ENCODE measurements at places on chromosomes 4 and X.

DNA sequence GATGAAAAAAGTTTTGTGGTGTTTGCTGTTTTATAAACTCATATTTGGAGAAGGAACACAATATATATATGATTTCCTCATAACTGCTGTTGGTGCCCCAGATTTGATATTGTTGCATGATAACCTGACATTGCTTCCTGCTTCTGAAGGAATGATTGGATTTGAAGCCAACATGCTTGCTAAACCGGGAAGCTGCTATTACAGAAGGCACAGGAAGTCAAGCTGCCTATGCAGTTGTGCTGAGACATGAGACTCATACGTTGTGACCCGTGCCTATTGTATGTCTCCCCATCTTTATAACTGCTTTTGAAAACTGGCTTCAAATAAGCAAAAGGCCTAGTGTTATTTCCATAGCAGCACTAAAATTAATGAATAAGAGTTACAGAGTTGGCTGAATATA, 32.9 kb downstream of the GAB1 start:
- no peak for DNase-seq

- no peak for DNase-seq
Observed at GRCh38 chr4:157459785-157460184, 239.3 kb downstream of the GRIA2 start.

DNA sequence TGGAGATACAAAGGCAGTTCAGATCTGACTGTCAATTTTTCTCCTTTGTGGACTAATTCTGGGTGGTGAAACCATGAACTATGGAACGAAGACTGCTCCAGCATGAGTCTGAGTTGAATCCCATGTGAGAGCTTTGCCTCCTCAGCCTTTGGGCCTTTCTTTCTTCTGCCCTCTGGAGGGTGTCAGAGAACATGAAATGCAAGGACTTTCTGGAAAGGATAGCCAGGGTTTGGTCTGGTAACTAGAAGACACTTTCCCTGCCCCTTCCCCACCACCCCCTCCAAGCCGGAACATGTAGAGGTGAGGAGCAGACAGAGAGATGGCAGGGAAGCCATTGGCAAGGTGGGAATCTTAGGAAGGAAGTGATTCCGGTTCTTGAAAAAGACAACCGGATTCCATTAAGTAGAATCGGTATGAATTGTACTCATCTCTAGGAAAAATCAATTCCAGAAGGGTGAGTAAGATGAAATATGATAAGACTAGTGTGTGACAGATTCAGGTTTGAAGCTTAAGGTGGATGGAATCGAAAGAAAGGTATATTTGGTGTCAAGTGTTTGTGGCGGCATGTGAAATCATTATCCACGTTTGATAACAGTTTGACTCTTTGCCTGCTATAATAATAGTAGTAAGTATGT, 19.0 kb downstream of the FHL1 start:
- no peak for DNase-seq

DNA sequence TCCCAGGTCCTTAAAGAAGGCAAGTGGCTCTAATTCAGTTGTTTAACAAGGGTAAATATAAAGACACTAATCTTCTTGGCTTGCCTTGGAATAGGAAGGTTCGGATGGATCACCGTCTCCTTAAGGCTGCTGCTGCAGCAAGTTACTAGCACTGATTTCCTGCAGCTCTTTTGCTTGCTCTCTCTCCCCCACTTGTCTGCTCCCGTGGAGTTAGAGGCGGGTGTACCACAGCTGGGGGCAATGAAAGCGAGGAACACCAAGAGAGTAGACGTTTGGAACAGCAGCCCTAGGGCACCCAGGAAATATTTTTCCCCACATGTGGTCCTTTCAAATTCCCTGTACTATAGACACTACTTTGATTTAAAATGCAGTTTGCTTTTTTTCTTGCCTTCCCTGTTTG, 202.2 kb downstream of the SH2D1A start:
- no peak for DNase-seq

- no peak for DNase-seq
Observed at GRCh38 chr4:185290018-185290607, 80.7 kb downstream of the SNX25 start.

DNA sequence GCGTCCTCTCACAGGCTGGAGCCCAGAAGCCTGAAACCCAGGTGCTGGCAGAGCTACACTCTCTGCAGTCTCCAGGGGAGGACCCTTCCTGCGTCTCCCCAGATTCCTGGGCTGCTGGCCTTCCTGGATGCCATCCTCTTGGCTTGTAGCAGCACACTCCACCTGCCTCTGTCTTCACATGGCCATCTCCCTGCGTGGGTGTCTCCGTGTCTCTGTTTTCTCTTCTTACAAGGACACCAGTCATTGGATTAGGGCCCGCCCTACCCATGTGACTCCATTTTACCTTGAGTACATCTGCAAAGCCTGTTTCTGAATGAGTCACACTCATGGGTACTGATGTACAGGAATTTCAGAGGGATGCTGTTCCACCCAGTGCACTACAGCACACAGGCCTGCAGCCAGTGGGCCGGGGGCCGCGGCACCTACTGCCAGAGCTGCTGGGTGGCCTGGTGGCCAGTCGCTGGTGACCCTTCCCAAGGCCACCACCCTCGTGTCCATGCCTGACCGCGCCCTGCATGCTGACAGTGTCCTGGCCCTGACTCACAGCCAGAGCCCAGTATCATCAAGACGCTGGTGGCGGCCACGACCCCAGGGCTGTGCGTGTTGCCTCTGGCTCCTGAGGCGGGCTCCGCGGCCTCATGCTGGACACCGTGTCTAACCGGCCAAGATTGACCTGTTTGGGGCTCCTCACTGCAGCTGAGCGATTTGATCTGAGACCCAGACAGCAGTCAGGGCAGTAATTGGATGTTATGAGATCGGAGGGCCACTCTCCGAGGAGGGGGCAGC, 63.6 kb upstream of the NKX1-1 start:
- no peak for DNase-seq

- DNase-seq = no peak
Observed at GRCh38 chr4:112038861-112039260, 106.4 kb upstream of the FAM241A start.

DNA sequence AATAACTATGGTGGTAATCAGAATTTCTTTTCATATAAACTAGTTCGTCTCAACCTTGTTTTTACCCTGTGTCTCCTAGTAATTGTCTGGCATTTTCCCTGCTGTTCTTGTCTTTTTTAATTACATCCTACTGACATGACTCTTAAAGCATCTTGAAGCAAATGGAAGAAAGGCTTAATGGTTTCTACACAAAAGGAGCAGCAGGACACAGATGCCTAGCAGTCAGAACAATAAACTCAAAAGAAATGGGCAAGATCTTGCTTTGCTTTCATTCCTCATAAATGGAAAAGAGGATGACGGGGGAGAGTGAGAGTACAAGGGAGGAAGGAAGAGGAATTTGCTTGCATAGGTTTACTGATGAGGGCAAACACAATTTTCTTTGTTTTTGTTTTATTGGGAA, 293.2 kb upstream of the EMCN start:
- no peak for DNase-seq

- DNase-seq = no peak
Observed at GRCh38 chrX:105837232-105837631, 14.9 kb downstream of the NRK start.

DNA sequence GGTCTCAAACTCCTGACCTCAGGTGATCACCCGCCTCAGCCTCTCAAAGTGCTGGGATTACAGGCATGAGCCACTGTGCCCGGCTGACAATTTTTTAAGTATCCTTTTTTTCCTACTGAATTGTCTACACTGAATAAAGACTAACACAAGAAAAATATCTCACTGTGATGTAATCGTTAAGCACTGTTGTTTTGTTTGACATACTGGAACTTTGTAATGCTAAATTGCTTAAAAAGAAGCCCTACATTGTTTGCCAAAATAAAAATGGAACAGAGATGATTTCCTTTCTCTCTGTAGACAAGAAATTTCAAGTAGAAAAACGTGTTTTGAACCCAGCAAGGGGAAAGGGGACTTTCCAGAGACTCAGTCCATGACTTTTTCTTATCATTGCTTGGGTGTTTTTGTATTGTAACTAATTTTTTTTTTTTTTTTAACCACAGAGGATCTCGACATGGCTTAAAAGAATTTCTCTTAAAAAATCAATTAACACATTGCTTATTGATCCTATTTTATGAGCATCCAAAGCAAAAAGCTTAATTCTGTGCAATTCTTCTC, 74.9 kb downstream of the TMEM156 start:
- DNase-seq = no peak

- no peak for DNase-seq
Observed at GRCh38 chr4:90145319-90145718, 18.1 kb downstream of the CCSER1 start.

- DNase-seq = no peak
Observed at GRCh38 chr4:7457201-7458065, 22.7 kb upstream of the PSAPL1 start.

- DNase-seq = peak; percentile 26
Observed at GRCh38 chrX:103831803-103832544, at the start of gene RAB9B. RAB9B (minus strand) TSS chrX:103832257; CDS start chrX:103825784, 6,473 bp downstream.

DNA sequence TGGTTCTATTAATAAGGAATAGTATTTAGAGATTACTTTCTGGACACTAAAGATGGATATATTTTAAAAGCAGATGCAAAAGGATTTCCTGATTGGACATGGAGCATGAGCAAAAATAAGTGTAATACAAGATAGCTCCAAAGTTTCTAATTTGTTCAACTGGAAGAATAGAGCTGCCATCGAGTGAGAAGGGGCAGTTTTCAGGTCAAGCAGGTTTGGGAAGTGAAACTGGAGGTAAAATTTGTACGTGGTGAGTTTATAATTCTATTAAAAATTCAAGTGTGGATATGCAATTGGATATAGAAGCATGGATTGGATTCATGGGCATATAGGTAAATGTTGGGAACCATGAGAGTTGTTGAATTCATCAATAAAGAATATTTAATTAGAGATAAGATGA, 31.8 kb downstream of the PRDM8 start:
- no peak for DNase-seq

DNA sequence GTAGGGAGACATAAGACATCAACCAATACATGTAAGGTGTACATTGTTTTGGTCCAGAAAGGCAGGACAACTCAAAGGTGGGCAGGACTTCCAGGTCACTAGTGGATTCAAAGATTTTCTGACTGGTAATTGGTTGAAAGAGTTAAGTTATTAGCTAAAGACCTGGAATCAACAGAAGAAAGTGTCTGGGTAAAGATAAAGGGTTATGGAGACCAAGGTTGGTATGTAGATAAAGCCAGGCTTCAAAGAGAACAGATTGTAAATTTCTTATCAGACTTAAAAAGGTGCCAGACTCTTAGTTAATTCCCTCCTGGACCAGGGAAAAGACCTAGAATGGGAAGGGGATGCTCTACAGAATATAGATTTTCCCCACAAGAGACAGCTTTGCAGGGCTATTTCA, 28.3 kb upstream of the GAB1 start:
- no peak for DNase-seq

DNA sequence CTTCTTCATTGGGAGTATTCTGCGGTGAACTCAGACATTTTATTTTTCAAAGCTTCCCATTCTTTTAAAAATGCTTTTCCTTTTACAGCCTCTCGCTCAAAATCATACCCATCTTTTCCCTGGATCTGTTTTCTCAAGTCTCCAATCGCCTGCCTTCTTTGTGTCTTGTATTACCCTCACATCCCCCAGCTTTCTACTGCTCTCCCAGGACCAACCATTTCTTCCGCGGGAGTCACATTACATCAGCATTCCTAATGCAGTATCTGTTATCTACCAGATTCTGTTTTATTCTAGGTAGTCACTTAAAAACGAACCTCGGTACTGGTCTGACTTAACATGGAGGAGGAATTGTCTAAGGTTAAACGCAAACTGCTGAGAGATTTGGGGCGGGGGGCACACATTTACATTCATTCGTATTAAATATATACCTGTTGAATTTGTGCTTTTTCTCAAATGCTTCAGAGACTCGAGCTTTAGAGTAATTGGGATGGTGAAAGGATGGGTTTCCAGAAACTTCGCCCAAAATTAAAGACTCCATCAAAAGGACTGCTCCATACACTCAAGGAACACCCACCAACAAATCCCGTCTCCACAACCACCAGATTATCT, 493 bp upstream of the UCHL1 start:
- no peak for DNase-seq

DNA sequence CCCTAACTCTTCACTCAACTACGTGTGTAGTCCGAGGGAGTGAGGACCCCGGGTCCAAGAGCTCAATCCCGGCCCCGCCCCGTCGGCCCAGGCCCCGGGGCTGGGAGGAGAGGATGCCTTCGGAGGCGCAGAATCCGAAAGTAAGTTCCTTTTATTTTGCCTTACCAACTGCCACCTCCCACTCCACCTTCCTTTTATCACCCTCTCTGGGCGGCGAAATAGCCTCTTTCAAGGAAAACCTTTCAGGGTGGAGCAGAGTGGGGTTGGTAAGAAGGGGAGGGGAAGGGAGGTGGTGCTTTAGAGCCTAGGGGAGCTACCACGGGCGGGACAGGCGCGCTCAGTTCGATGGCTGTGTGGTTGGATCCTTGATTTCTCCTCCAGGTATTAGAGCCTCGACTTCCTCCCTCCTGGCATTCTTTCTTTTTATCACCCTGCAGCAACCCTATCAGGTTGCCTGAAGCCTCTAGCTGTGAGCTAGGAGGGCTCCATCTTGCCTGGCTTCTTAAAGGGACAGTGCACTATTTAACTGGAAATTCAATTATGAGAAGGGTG, 191.2 kb downstream of the RRAGB start:
- no peak for DNase-seq

- no peak for DNase-seq
Observed at GRCh38 chr4:184942444-184943425, 75.6 kb upstream of the HELT start.

GRCh38 chr4:170027181-170027829, 1.1 kb upstream of the MFAP3L start:
- DNase-seq = peak; percentile 81

DNA sequence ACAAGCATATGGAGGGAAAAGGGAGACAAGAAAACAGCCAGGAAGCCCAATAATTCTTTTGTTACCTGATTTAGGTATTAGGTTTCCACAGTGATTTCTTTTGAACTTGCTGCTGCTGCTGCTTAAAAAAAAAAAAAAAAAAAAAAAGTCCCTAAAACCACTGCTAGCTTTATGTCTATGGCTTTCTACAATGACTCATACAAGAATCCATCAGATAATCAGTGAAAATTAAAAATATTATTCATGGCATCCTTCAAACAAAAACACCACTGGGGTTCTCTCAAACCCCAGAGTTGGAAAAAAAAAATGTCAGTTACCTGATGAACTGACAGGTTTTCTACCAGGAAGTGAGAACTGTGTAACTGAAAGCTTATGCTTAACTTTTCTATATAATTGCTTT, 14.3 kb downstream of the EPHA5 start:
- no peak for DNase-seq

- DNase-seq = no peak
Observed at GRCh38 chr4:6228158-6229067, 28.1 kb upstream of the JAKMIP1 start.

- no peak for DNase-seq
Observed at GRCh38 chrX:150869450-150869849, 29.0 kb downstream of the CD99L2 start.

Data from NCI-H2029 treated with DMSO at 0.1 percent for 48 hours (cell line).